ENCODE measurements at places on chromosomes 11 and 22.

GRCh38 chr11:20161230-20161918 is 1.1 kb upstream of the DBX1 start:
- peak; percentile 41 for DNase-seq

DNA sequence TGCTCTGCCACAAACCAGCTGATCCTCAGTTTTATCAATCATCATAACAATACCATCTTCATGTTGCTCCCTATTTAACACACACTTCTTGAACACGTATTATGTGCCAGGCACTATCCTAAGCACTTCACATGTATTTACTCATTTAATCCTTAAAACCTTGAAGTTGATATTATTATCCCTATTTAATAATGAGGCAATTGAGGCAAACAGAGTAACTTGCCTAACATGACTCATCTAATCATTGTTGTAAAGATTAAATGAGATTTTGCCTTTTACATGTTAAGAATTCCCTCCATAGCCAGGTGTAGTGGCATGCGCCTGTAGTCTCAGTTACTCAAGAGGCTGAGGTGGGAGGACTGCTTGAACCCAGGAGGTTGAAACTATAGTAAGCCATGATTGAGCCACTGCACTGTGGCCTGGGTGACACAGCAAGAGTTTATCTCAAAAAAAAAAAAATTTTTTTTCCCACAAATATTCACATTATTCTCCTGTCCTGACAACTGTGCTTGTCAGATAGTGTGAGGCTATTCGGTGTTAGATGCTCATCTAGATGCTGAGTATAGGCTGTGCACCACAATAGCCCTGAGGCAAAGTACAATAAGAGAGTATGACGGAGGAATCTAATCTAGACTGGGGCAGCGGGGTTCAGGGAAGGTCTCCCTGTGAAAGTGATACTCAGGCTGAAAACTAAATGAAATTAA is 13.4 kb downstream of the CKAP5 start:
- DNase-seq: no peak

DNA sequence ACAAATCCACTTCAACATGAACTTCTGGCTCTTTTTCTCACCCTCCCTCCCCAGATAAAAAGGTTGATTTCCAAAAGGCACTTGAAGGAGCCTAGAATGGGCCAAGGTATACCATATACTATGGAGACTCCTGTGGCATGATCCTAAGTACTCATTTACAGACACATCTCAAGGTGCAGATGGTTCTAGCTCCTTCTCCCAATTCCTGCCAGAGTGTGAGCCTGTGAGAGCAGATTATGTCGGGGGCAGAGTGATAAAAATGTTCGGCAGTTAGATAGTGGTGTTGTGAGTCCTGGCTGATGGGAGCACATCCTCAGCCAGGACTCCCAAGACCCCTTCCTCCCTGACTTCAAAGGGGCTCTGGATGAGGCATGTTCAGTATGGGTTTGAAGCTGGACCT is 8.2 kb upstream of the SEC14L3 start:
- no peak for DNase-seq

DNA sequence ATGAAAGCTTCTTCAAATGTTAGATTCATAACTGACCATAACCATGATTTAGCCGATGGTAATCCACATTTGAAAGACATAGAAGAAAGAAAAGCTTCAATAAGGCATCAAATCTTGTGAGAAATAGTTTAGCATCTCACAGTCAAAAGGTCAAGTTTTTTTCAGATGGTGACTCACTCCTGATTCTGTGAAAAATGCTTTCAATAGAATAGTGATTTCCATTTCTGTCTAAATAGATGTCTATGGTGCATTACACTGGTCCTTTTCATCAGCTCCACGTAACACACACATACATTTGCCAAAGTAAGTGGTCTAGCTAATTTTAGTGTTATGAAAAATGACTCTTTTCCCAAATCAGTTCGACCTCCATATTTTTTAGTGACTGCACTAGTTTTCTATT is 139.2 kb downstream of the LRRC4C start:
- DNase-seq: no peak

DNA sequence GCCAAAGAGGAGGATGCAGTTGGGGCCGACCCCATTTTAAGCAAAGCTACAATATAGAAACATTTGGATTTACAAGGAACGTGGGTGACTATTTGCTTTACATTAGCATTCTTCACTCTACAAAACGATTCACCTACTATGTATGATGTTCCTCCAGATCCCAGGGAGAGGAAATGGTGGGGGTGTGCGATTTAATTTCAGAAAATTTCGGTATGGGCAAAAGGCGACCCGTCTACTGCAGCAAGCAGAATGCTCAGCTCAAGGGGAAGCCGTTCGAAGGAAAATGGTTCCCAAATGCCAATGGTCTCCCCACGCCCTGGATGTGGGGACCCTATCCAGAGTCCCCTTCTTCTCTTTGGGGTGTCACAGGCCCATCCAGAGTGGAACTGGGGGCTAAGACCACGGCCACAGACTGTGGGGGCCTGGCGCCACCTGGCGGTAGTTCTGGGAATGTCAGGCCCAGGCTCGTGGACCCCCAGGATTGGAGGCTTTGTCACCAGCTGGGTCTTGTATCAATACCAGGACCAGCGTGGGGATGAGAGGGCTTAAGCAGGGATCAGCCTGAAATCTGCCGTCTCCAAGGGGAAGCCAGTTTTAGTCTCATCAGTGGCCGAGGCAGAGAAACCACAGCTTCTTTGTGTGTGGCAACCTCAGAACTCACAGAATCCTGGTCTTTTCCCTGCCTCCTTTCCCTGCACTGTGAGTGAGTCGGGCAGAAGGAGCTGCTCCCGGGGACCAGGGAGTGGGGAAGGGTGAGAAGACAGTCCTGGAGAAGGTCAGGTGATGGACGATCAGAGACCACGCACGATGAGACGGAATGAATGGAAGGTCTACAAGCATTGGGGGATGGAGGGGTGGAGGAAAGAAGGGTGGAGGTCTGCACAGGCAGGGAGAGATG is 8.4 kb downstream of the LRRC10B start:
- DNase-seq: no peak

DNA sequence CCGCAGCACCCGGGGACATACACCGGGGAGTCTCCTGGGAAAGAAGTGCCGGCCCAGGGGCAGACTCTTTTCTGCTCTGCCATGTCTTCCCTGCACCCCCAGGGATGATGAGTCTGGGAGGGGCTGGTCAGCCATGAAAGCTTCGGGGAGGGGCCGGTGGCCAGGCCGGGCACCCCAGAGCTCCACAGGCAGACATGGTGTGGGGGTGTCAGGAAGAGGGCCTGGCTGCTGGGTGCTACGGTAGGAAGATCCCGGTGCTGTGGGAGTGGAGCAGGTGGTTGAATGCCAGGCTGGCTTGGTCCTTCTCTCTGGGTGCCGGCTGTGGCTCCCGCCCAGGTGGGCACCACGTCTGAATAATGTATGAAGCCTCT is 17.4 kb downstream of the LSP1 start:
- DNase-seq: no peak

DNA sequence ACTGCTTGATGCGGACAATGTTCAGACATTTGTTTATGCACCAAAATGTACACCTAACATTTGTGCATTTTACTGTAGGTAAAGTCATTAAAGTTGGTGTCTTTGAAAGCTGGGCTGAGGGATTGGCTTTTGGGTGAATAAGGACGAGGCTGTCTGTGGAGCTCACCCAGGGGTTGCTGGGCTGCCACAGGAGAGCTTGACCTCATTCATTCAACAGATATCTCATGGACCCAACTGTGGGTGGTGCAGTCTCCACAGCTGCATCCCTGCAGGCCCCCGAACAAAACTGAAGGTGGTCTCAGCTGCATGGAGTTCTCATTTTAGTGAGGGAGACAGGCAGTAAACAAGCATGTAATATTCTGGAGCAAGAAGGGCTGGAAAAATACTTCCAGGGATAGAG is 32.7 kb downstream of the SGSM3 start:
- no peak for DNase-seq

- no peak for DNase-seq
Measured at GRCh38 chr22:20436768-20437612, 635 bp downstream of the SCARF2 start.

GRCh38 chr11:76763573-76764346 is 19.4 kb upstream of the TSKU start:
- DNase-seq: no peak

GRCh38 chr11:90556606-90557005 is 333.8 kb upstream of the CHORDC1 start:
- no peak for DNase-seq

- no peak for DNase-seq
Measured at GRCh38 chr11:60870733-60871377, 3.5 kb downstream of the ZP1 start.

GRCh38 chr11:63853476-63853875 is 14.6 kb downstream of the MARK2 start:
- no peak for DNase-seq

DNA sequence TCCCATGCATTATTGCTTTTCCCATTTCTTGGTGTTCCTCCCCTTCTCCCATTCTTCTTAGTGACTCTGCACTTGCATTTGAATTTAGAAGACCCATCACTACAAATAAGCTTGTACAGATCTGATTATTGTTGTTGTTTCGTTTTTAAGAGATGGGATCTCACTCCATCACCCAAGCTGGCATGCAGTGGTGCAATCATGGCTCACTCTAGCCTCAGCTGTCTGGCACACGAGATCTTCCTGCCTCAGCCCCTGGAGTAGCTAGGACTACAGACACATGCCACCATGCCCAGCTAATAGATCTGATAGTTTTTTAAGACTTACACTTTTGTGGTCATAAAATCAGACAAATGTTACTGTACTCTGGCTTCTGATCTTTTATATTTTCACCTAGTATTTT is 252.1 kb downstream of the DDX10 start:
- no peak for DNase-seq

DNA sequence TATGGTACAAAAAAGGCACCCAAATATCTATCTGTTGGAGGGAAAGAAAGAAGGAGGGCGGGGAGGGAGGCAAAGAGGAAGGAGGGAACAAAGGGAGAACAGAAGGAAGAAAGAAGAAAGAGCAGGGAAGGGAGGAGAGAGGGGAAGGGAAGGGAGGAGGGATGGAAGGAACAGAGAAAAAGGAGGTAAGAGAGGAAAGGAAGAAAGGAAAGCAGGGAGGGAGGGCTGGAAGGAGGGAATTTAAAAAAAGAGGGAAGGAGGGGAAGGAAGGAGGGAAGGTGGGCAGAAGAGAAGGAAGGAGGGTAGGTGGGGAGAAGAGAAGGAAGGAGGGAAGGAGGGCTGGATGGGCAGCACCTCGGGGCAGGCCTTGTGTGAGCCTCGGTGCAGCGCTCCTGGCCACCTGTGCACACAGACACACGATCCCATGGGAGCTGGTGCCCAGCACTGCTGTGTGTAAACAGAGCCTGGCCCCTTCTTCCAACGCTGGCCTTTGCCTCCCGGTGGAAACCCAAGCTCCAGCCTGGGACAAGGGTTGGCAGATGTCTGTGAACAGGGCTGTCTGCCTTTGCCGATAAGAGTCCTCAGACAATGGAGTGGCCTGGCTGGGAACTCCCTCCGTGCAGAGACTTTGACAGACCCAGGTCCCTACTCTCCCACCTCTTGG is 23.2 kb downstream of the SMIM38 start:
- no peak for DNase-seq

DNA sequence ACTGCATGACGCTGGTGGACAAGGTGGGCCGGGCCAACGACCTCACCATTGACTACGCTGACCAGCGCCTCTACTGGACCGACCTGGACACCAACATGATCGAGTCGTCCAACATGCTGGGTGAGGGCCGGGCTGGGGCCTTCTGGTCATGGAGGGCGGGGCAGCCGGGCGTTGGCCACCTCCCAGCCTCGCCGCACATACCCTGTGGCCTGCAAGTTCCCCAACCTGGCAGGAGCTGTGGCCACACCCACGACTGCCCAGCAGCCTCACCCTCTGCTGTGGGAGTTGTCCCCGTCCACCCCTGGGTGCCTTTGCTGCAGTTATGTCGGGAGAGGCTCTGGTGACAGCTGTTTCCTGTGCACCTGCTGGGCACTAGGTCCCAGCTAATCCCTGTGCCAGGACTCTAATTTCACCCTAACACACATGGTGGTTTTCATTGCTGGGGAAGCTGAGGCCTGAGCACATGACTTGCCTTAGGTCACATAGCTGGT is 49.0 kb upstream of the PPP6R3 start:
- DNase-seq: no peak

DNA sequence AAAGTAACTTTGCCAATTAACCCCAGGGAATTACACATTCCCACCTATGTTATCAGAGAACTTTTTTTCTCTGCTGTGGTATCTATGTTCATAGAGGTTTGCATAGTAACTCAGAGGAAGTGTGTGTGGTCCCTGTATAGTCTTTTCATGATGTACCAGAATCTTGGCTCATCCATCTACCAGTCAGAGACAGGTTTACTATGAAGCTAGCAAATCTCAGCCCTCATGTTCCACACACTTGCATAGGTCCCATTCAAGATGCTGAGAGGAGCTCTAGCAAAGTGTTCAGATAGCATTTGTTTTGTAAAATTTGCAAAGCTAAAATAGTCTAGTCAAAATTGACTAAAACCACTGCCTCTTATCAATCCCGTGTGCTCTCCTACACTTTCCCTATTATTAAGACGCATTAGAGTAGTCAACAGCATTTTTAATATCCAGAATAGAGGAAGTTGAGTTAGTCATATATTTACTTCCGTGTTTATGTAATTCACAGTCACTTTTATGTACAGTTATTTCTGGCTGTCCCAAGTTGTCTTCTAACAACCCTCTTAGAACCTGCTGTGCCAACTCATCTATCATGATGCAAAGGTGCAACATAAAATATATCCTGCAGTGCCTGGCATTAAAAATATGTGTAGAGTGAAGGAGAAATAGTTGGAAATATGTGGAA is 184.2 kb downstream of the FAM76B start:
- no peak for DNase-seq

DNA sequence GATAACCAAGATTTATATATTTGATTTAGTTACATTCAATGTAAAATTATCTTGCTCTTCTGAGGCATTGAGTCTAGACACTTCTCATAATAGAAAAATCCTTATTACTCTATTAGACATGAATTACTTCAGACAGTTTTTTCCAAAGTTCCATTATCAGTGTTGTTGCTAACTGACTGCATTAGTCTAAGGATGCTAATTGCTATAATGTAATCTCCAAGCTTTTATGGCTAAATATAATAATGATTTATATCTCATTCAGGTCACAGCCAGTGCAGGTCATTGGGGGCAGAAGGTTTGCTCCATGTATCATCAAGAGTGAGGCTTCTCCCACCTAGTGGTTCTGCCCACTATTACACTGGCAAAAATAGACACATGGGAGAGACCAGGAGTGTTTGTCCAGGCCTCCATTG is 377.2 kb upstream of the DDI1 start:
- DNase-seq: no peak

- peak; percentile 82 for DNase-seq
Measured at GRCh38 chr11:63866211-63866610, 27.3 kb downstream of the MARK2 start.

GRCh38 chr11:68038718-68039525 is at the start of gene TCIRG1:
TSS of gene TCIRG1 (plus strand) at chr11:68039025. CDS start at chr11:68041272, 2,247 bp downstream.
- no peak for DNase-seq

- no peak for DNase-seq
Measured at GRCh38 chr22:46748908-46749675, 11.0 kb upstream of the CERK start.

DNA sequence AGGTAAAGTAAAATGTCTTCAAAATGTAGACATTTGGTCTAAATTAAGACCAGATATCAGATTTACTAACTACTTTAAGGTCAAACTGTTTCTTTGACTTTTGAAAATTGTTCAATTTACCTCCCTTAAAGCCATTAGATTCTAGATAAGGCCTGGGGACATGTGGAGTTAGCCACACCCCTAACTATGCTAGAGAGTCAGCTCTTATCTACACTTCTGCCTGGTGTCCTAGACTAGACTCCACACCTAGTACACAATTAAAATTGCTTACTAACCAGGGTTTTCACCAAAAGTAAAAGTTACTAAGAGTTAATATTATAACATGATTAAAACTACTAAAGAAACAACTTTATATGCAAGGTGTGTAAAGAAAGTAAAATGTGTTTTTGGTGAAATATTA is 43.6 kb upstream of the DBX1 start:
- no peak for DNase-seq
